ENCODE measurements at places on chromosomes 4 and X.

- no peak for DNase-seq
These were observed 116.6 kb downstream of the TMEM164 start for GRCh38 chrX:110119480-110119879.

DNA sequence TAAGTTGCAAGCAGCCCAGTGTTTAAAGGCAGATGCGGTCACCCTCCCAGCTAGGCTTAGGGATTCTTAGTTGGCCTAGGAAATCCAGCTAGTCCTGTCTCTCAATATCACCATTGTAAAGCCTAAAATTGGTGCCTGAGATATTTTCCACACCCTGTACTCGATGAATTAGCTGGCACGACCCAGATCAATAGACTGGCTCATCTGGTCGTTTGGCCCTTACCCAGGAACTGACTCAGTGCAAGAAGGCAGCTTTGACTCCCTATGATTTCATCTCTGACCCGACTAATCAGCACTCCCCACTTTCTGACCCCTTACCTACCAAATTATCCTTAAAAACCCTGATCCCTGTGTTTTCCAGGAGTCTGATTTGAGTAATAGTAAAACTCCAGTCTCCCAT, 384.9 kb upstream of the SLC7A11 start:
- no peak for DNase-seq

GRCh38 chr4:72568959-72569718, at the start of gene ADAMTS3:
Gene ADAMTS3 (minus strand): TSS chr4:72569221. CDS start chr4:72568762, 459 bp downstream.
- peak; percentile 12 for DNase-seq

DNA sequence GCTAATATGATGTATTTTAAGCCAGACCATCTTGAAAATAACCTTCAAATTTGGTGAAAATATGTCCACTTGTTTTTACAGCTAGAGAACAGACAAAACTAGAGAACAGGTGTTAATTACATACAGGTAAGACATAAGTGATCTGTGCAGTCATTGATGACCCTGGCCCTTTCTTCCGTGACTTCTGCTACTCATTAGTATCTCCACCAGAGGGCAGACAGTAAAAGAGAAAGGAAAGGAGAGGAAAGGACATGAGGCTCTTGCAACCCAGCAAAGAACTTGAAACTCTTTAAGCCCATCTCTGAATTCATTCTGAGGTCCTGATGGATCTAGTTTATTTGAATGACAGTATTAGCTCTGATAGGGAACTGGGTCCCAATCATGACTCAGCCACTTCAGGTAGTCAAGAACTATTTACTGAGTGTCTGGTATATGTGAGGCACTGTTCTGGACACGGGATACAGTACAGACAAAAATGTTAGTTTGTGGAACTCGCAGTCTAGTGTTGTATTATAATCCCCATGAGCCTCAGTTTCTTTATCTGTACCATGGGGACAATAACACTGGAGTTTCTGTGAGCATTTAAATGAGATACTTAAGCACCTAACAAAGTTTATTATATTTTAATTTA, 121.0 kb upstream of the TEX13D start:
- DNase-seq = no peak

DNA sequence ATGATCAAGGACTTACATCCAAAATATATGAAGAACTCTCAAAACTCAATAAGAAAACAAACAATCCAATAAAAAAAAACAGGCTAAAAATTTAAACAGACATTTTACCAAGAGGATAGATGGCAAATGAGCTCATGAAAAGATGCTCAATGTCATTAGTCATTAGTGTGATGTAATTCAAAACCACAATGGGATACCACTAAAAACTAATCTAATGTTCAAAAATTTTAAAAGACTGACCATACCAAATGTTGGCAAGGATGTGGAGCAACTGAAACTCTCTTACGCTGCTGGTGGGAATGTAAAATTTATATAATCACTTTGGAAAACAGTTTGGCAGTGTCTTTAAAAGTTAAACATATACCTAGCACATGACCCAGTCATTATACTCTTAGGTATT, 43.7 kb downstream of the RPS6KA6 start:
- DNase-seq = no peak

GRCh38 chr4:94642561-94642866, 115.2 kb upstream of the BMPR1B start:
- DNase-seq = no peak

GRCh38 chrX:37349221-37350033, at the start of gene PRRG1:
Gene PRRG1 (plus strand): TSS chrX:37349364. CDS start chrX:37406250, 56,886 bp downstream.
- DNase-seq = no peak

DNA sequence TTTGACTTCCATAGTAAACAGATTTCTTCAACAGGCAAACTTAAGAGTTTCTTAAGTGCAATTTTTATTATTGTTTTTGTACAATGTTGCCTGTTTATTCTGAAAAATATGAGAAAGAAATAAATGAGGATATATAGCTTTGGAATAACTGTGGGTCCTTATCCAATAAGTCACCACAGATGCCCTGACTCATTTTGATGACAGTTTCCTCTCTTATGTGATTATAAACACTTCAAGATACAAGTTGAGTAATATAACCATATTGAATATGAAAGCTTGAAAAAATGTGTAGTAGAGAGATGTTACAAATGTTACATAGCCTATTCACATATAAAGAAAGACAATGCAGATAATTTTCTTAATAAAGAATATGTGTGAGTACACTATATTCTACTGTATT, 931.6 kb downstream of the RAPGEF2 start:
- DNase-seq = no peak

Measured in DMS79 treated with DMSO at 0.1 percent for 48 hours (cell line).